ENCODE measurements at places on chromosomes 12 and 14. TPM values are rescaled to one million over a fixed set of nuclear protein-coding genes. Genes with fewer than 3 reads are reported as not detected.

Gene LYZ
- total RNA-seq: 51.1 TPM

Gene SLC38A4
- 2.1 TPM for total RNA-seq

Gene NUAK1
- total RNA-seq: 38.8 TPM

Gene PLEKHD1
- total RNA-seq: 0.37 TPM

Gene C12orf50
- total RNA-seq: not detected

Gene APOLD1
- 21.3 TPM for total RNA-seq

Gene NGB
- not detected for total RNA-seq

Gene YAF2
- 62.7 TPM for total RNA-seq

Gene PRKAB1
- 12.1 TPM for total RNA-seq

Gene DPPA3
- total RNA-seq: not detected

Gene WNT1
- total RNA-seq: not detected

GRCh38 chr12:47509398-47509851 is 196.4 kb downstream of the RPAP3 start:
- no peak for DNase-seq

- no peak for DNase-seq
These were observed 217.2 kb upstream of the STXBP6 start for GRCh38 chr14:25267186-25267585.

DNA sequence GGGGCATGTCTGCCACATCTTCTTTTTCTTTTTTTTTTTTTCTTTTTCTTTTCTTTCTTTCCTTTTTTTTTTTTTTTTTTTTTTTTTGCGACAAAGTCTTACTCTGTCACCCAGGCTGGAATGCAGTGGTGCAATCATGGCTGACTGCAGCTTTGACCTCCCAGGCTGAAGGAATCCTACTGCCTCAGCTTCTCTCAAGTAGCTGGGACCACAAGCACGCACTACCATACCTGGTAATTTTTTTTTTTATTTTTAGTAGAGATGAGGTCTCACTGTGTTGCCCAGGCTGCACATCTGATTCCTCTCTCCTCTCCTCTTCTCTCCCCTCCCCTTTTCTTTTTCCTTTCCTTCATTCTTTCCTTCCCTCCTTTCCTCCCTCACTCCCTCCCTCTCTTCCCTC is 18.5 kb downstream of the SLC15A5 start:
- no peak for DNase-seq

DNA sequence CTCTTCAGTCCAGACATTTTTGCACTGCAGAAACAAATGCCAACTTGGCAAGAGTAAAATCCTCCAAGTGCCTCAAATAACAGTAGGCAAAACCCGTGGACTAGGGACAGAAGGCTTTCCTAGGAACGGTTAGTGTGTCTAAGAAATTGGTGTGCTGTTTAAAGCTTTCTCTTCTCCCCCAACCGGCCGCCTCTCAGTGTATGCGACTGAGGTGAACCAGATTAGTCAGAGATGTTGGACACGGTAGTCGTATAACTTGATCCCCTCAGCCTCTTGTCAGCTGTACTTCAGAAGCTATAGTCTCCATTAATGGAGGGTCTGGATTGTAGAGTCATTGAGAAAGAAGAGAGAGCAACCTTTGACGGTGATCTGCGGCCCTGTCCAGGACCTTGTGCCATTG is 21.7 kb downstream of the PPFIBP1 start:
- no peak for DNase-seq

DNA sequence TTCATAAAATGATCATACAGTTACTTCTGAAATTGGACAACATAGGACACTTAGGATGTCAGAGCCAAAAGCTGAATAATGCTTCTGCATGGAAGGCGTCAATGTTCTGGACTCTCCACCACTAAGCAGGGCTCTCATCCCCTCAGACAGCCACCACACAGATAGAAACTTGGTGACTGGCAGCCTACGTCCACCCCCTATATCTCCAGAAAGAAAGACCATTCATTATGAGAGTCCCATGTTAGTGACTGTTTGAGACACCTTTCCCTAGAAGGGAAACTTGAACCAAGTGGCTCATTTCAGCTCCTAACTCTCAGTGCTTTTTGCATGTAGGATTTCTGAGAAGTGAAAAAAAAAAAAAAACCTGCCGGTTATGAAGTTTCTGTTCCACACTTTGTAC is 251.0 kb upstream of the FKBP4 start:
- DNase-seq: no peak

- DNase-seq: no peak
These were observed 11.0 kb downstream of the ZFC3H1 start for GRCh38 chr12:71652656-71653055.

- no peak for DNase-seq
These were observed 108.4 kb downstream of the ESRRB start for GRCh38 chr14:76484355-76484754.

DNA sequence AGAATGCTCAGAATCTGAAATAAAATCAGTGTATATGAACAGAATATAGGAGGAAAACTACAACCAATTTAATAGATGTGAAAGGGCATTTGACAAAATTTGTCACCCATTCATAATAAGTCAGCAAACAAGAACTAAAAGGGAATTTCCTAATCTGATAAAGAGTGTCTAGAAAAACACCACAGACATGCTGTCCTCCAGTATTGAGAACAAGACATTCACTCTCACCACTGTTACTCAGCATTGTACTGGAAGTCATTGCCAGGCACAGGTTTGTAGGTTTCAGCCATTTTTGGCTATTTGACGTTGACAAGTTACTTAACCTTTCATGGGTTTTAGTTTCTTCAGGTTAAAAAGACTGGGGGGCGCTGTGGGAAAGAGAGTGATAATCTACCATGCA is 13.2 kb downstream of the EIF2S1 start:
- no peak for DNase-seq

GRCh38 chr14:71319666-71320065 is 412.4 kb downstream of the PCNX1 start:
- DNase-seq: no peak

GRCh38 chr14:73792481-73792880 is 59.1 kb upstream of the PTGR2 start:
- no peak for DNase-seq

GRCh38 chr12:71703206-71703605 is 17.3 kb downstream of the TMEM19 start:
- DNase-seq: no peak

- no peak for DNase-seq
These were observed 1.3 kb downstream of the BDKRB2 start for GRCh38 chr14:96205978-96206360.

GRCh38 chr12:21337453-21337852 is 2.7 kb upstream of the SLCO1A2 start:
- DNase-seq: no peak

DNA sequence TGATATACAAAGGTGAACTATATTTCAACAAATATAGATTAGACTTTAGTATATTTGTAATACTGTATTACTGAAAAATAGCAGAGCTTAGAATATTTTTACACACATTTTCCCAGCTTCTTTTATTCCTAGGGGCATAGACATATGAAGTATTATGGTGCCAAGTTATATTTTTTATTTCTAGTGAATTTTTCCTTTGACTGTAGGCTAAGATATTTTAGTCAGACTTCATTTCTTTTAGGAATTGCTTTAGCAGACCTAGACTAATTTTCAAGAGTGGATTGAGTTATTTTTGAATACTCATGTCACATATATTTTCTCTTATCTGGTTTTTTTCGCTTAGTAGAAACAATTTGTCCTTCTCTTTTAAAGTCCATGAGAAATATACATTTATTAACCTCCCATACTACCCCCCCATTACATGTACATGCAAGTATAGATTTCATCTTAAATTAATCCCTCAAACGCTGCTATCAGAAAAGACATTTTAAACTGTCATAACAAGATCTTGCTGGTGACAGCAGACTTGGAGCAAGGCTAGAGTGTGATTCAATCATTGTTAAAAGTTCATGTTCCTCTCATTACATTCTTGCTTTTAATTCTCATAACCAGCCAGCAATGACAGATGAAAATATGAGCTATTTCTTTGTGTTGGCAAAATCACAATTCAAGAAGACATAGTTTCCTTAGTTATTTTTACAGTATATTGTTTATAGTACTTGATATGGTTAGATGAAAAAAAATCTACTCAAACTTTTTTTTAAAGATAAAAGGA is 456.1 kb downstream of the AEBP2 start:
- DNase-seq: no peak

- peak; percentile 48 for DNase-seq
These were observed 30.3 kb downstream of the DMAC2L start for GRCh38 chr14:50342221-50343078.

- peak; percentile 74 for DNase-seq
These were observed 1.3 kb upstream of the ANKRD9 start for GRCh38 chr14:102510616-102511520.

GRCh38 chr12:54991161-54991990 is 6.8 kb upstream of the TESPA1 start:
- DNase-seq: no peak

DNA sequence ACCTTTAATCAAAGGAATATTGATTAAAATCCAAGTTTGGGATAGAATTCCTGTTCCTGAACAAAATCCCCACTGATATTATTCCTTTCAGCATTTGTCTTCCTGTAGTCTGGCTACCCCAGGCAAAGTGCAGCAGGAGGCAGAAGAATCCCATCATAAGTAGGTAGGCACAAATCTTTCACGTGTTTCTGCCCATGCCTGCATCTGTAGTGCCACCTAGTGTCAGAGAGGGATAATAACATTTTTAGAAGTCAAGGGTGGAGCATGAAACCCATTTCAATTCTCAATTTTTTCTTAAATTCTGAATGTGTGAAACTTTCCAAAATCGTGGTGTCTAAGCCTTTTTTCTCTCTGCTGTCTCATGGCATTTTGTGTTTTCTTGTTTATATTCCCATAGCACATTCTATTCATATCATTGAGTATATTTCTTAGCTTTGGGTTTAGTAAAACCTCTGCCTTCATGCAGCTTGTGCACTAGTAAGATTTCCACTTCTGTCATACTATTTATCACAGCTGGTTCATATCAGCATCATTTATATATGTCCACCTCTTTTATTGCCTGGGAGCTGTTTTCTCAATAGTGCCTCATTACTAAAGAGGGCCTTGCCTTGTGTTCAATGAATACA is 47.8 kb upstream of the RERG start:
- DNase-seq: no peak

- DNase-seq: no peak
These were observed 42.1 kb downstream of the TSPAN9 start for GRCh38 chr12:3119192-3119755.

- DNase-seq: no peak
These were observed 195.3 kb upstream of the BCL2L14 start for GRCh38 chr12:11875414-11875935.

DNA sequence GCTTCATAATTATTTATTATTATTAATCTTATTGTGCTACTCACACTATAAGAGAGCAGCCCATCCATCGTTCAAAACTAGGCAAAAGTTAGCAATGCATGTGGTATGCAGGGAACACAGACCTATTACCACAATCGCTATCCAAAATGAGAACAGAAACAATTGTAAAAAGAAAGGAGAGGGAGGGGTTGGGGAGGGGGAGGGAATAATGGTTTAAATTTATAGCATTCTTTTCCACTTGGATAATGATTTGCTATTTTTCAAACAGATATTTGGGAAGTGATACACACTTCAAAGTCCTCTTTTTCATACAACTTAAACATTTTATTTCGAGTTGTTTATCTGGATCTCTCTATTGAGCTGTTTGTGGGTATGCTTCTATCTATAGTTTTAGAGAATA is 248.6 kb upstream of the SOX5 start:
- no peak for DNase-seq

GRCh38 chr12:88549929-88550328 is 30.3 kb downstream of the KITLG start:
- DNase-seq: no peak

DNA sequence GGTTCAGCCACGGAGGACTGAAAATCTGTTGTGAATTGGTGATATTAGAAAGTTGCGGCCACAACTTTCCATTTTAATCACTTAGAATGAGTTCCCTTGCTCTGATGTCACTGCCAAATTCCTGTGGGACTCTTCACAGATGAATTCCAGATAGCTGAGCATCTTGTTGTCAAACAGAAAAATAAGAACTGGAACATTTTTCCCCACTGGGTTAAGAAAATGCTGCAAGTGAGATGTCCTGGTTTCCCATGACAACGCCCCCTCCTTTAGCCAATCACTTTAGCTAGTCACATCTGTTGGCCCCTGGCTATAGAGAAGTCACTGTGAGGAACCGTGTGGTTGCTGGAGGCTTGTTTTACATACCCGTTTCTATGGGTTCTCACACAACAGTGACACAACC is 135.9 kb downstream of the KTN1 start:
- DNase-seq: no peak

GRCh38 chr12:54590978-54591591 is 2.6 kb upstream of the PPP1R1A start:
- no peak for DNase-seq

DNA sequence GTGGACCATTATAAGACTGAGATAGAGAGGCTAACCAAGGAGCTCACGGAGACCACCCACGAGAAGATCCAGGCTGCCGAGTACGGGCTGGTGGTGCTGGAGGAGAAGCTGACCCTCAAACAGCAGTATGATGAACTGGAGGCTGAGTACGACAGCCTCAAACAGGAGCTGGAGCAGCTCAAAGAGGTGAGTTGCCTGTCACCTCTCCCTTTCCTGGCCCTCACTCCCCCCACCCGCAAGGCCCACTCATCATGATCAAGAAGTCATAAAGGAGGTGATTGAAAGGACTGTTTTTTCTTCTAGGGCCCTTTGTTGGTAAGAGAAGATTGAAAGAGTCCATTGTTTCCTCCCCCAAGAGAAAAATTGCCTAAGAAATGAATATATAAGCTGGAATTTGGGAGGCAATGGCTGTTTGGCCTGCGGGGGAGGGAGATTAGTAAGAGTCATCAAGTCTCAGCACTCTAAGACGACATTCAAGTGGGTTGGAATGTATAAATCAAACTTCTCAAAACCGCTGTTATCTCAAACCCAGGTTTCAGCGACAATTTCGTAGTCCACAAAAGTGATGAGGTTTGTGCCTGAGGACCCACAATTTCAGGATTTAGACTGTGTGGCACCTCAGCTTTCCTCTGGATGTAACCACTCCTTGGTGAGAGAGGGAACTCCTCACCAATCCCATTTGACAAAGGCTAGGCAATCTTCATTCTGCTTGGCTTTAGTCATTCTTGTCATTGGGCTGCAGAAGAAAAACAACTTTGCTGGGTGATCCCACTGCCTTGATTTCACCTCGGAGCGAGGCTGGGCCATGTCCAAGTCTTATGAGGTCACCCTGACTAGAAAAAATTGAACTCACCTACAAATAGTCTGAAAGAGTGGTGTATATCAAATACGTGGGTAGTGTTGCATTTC is 966 bp downstream of the BICD1 start:
- no peak for DNase-seq

DNA sequence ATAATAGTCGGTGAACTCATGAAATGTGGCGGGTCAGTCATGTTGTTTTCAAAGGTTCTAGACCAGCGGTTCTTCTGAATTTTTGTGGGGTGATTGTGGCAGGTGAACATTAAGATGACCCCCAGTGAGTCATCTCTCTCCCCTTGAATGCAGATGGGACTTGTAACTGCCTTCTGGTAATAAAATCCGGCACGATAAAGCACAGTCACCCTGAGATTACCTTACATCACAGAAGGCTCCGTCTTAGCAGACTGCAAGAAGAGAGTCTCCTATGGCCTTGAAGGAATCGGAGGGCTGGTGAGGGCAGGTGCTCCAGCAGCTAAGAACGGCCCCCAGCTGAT is 189.6 kb downstream of the FOXN3 start:
- no peak for DNase-seq
